ENCODE measurements at places on chromosomes 6 and 20.

DNA sequence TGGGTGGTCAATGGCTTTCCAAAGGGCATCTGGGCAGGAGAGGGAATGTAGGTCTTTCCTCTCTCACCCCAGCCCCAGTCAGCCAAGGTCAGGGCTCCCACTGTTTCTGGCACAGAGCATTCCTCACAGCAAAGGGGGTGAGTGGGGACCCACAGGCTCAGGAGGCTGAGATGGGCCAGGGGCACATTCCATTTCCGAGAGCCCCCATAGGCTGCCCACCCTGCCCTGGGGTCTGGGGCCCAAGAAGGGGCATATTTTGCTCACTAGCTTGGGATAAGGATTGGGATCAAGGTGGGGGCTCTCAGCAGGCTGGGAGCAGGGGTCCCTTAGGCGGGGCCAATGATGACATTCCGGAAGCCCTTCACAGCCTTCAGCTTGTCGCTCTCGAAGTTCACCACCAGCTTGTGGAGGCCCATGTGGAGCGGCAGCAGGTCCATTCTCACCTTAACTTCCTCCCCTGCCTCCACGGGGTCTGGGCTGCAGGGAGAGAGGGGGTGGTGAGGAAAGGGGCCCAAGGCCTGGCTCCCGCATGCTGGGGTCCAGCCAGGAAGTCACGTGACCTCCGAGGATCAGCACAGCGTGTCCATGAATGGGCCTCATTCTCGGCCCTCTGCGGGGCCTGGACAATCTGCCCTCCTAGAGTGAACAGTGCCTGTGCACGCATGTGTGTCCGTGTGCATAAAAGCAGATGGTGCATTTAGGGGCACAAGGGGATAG lies 35.0 kb downstream of the TGM2 start:
- no peak for DNase-seq

- DNase-seq = no peak
Measured at GRCh38 chr6:117840541-117840983, 66.5 kb upstream of the SLC35F1 start.

GRCh38 chr20:49297605-49298530 lies 20.0 kb upstream of the ZNFX1 start:
- no peak for DNase-seq

DNA sequence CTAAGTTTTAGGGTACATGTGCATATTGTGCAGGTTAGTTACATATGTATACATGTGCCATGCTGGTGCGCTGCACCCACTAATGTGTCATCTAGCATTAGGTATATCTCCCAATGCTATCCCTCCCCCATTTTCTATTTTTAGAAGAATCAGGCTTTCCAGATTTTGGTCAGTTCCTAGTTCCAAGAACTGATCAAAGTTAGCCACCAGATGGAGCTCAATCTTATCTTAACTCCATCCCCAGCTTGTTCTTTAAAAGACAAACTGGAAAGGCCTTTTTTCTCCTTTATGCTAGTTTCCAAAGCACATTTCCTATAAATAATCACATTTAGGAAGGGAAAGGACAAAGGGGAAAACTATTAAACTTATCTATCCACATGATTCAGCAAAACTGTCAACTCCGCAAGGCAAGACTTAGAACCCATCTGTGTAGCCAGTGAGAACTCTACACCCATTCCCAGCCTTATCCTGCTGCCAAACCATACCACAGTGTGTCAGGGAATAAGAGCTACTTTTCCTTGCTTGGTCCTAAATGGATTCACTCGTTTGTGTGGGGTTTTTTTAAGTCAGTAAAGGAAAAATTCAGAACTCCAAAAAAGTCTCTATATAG lies 22.8 kb upstream of the KHDC1 start:
- no peak for DNase-seq

- no peak for DNase-seq
Measured at GRCh38 chr6:166657531-166657930, 30.5 kb upstream of the RPS6KA2 start.

- peak; percentile 47 for DNase-seq
Measured at GRCh38 chr6:42745640-42746462, at the start of gene TBCC. Gene TBCC (minus strand): TSS chr6:42746103. CDS start chr6:42746073, 30 bp downstream.

DNA sequence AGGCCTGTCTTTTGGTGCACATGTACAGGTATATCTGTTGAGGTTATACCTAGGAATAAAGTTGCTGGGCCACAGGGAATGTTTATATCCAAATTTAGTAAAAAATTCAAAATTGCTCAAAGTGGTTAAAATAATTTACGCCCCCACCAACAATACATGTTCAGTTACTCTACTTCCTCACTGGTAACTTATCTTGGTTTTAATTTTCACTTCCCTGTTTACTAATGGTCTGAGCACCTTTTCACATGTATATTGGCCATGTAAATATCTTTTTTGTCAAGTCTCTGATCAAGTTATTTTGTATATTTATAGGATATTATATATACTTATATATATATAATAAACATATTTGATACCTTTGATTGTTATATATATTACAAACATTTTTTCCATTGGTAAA lies 9.7 kb downstream of the PDE7B start:
- DNase-seq = no peak

DNA sequence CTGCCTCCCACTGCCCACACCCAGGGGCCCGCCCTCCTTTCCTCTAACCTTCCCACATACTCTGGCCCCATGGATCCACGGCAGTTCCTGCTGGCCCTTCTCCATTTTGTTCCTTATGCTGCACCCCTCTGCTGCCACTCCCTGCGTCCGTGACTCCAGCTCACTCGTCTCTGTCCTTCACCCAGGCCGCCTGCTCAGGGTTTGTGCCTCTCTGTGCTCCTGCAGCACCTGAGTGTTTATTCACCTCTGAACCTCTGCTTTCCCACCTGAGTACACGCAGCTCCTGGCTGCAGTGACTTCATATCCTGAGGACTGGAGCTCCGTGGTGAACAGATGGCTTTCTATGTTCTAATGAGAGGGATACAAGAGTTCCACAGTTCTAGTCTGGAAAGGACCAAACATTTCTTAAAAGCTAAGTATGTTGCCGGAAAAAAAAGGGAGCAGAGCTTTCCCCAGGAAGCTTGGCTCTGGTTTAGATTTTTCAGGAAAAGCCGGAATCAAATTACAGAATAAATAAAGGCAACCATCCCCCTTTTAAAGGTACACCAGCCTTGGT lies 1.5 kb upstream of the GNRH2 start:
- DNase-seq = no peak

GRCh38 chr6:34234667-34235306 lies 1.9 kb upstream of the HMGA1 start:
- no peak for DNase-seq

DNA sequence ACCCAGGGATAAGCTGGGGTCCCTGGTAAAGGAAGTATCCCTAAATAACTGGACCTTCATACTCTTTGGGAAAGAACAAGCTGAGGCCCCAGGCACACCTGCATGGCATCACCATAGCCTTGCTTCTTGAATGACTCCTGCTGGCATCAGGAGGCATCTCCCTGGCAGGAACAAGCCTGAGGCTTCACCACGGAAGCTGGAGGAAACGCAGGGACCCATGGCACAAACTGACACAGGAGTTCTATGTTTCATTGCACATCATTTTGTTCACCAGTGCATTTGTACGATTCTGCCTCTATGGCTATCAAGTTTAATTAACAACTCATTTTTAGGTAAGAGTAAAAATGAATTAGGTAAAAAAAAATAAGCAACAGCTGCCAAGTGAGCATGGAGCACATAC lies 619 bp upstream of the PDE7B start:
- no peak for DNase-seq

DNA sequence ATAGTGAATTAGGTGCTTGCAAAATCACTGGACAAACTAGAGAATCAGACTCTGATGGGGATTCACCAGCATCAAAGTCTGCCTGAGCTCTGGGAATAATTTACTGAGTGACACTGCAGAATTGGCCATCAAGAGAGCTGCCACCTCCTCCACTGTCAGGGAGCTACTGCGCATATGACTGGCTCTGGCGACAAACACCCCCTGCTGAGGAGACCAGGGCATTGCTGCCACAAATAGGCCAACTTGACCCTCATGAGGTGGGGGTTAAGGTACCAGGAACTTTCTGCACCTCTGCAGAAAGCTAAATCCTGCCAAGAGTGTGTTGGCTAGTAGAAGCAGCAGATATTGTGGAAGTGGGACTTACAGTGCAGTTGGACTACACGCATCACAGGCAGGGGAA lies 88.0 kb downstream of the CDS2 start:
- no peak for DNase-seq

DNA sequence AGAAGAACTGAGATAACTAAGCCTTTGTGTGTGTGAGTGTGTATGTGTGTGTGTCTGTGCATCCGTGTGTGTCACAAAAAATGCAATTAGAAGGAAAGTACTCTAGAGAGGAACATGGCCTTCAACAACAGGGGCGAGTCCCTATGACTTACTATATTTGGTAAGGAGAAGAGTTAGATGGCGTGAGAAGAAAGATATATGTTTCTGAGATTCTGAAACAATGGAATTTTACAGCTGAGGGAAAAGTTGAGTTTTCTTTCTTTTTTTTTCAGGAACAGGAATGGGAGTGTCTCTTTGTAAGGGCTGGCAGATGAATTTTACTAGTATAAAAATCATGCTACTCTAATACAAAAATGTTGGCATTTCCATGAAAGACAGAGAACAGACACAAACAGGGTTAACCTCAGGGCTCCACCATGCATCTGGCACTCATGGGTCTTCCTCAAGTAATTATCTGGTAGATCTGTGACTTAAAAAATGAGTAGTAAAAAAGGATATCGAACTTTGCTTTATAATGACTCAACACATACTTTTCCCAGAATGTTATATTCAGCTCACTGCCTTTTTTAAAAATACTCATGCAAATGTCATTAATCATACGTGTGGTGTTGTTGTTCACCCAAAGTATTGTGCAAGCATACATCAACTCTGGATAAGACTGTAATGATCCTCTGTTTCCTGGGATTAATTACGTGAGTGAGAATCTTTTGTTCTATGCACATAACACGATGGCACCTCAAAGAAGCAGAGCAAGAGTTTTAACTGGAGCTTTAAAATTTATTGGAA lies 12.8 kb upstream of the SASH1 start:
- DNase-seq = no peak

DNA sequence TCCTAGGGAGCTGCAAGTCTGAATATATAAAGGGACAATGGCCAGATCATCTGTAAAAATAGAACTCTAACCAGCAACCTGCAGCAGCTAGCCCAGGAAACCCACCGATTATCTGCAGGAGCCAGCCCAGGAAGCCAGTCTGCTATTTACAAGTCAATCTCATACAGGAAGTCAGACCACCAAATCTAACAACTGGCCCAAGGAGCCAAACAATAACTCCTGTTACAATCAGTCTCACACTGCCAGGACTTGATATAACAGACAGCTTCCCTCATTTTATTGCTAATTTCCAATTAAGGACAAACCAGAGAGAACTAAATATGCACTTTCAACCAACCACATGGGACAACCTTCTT lies 14.4 kb upstream of the RIN2 start:
- no peak for DNase-seq

- no peak for DNase-seq
Measured at GRCh38 chr6:152401978-152402377, 235.2 kb downstream of the SYNE1 start.

DNA sequence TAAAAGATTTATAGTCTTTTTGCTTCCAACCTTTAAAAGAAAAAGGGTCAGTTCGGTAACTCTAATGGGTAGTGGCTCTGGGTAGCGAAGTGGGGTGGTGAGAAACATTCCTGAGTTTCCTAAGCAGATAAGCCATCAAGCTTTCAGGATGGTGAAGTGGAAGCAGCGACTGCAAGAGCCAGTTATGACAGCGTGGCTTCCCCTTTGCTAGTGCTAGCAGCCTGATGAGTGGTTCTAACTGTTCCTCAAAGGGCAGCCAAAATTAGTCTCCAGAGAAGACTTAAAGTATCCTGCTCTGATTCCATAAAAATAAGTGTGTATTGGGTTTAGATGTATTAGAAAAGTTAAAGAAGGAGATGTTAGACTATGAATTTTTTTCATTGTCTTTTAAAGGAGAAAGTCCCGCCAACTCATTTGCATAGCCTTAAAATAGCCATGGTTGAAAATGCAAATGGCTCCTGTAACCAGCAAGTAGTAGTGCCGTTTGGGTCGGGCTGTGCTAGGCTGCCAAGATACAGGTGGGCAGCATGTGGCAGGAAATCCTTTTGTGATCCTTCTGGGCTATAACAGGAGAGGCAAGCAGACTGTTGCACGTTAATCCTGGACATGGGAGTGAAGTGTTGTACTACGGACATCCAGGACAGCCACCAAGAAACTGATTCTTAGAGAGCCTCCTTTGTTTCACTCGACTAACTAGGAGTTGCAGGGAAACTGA lies 18.0 kb downstream of the ELOVL2 start:
- DNase-seq = no peak

DNA sequence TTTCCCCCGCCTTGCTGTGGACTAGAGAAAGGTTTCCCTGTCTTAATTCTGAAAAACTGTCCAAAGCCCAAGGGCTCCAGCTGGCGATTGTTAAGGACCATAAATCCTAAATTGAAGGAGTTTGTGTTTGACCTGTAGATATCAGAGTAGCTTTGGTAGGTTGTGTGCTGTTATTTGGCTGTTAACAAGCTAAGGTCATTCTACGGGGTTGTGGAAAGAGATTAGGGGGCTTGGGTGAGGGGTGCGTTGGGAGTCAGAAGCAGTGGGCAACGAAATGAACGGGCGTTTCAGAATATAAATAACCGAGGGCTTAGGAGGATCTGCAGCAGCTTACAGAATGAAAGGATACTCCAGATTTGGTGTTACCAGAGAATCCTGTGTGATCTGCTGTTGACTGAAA lies 32.6 kb upstream of the BTN3A2 start:
- DNase-seq = no peak

GRCh38 chr6:17360564-17360963 lies 32.8 kb upstream of the CAP2 start:
- no peak for DNase-seq

- DNase-seq = no peak
Measured at GRCh38 chr6:46376562-46377061, 114.6 kb downstream of the RCAN2 start.

- no peak for DNase-seq
Measured at GRCh38 chr20:7161690-7162089, 394.2 kb downstream of the BMP2 start.

GRCh38 chr6:52517502-52518278 lies 59.2 kb downstream of the TRAM2 start:
- no peak for DNase-seq

GRCh38 chr6:32825966-32826365 lies 9.2 kb upstream of the HLA-DOB start:
- DNase-seq = no peak

DNA sequence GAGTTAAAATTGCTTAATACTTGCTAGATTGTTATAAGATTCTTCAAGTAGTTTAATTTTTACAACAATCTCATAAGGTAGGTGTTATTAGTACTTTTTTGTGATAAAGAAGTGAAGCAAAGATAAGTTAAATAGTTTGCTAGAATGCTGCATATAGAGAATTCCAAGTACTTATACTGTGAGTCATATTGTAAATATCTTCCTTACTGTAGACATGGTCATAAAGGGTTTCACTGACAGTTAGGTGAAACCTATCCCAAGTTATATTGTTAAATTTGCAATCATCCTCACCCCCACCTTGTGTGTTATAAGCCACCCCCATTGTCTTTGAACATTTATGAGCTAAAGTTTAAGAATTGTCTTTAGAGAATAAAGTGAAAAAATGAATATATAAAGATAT lies 142.0 kb downstream of the FAM83B start:
- no peak for DNase-seq

GRCh38 chr20:9300534-9300933 lies 213.9 kb upstream of the LAMP5 start:
- DNase-seq = no peak
